Fibroblast of skin of abdomen (primary cell): ENCODE measurements at places on chromosomes 5 and 9.

DNA sequence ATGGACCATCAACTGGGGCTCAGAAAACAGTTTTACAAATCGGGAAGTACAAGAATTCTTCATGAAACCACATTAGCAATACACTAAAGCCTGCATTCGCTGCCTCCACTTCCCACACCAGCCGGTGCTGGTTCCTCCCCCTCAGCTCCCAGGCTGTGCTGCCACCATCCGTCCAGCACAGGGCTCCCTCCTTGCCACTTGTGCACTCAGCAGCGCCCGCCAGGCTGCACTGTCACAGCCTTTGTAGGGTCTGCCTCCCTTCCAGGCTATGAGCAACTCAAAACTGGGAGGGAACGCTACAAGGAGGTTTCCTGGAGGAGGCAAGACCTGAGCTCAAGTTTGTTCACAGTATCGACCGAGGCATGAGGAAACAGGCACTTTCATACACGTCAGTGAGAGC lies 7.7 kb downstream of the MAPK9 start:
- no peak for DNase-seq

- peak; percentile 29 for DNase-seq
These were observed 32.0 kb downstream of the MACROH2A1 start for GRCh38 chr5:135367076-135367475.

DNA sequence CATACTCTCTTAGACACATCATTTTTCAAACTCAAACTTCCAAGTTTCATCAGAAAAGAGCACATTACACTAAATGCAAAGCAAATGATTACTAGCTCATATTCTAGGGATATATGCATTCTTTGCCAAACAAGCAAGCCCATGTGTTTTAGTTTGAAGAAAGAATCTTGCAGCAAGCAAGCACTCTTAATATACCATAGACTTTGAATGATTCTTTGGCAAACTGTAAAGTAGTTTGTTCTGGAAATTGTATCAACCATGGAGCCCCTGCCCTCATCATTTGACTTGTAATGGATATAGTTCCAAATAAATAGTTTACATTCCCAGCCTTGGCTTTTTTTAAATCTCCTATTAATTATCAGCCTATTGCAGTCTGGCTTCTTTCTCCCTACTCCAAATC lies 325.2 kb downstream of the NR2F1-AS1 start:
- DNase-seq, result no peak

GRCh38 chr5:126931963-126932660 lies 98.2 kb downstream of the MARCHF3 start:
- DNase-seq, result no peak

GRCh38 chr9:15714746-15715145 lies 161.9 kb downstream of the CCDC171 start:
- no peak for DNase-seq

DNA sequence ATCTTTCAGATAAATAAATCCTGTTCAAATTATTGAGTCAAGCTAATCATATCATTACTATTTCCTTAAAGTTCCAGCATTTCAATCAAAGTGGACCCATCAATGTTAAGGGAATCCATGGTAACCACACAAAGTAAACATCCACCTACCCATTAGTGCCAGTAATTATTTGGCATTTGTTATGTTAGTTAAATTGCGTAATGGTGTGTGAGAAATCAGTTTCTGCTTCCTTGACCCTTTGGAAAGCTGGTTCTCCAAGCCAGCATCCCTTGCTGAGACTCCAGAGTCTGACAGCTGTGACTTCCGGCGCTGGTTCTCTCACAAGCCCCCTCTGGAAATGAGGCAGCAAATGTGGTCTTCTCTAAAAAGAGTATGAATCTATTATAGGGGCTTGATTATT lies 308.6 kb upstream of the EFNA5 start:
- DNase-seq, result no peak

GRCh38 chr9:8267636-8268035 lies 468.1 kb upstream of the DMAC1 start:
- DNase-seq, result no peak

GRCh38 chr5:14748180-14748900 lies 83.8 kb downstream of the OTULIN start:
- no peak for DNase-seq

DNA sequence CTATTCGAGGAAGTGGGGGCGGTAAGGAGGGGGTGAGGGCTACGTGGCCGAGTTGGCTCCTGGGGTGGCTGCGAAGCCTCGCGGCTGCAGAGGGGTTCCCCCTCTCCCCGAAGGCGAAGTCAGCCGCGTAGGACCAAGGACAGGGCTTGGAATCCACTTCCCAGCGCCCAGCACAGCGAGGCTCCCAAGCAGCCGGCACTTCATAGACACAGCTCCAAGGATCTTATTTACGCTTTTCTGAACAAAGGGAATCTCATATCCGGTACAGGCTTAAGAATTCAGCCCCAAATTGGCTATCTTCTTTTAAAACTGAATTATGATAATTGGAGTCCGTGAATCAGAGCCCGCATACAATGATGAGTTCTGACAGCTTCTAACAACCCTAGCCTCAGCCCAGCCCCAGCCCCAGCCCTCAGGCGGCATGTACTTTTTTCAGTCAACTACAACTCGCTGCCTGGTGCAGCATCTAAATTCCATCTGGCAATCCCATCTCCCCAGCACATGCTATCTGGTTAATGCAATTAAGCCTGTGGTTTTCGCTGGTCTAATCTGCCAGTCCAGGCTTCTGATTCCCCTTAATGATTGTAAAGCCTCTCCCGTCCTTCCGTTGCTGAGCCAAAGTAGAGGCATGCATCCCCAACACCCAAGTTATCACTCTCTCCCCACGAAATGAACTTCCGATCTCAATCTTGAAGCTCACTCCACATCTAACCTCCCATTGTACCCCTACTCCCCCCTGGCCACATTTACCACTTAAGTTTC lies 1.0 kb downstream of the ELAVL2 start:
- DNase-seq, result peak; percentile 38

DNA sequence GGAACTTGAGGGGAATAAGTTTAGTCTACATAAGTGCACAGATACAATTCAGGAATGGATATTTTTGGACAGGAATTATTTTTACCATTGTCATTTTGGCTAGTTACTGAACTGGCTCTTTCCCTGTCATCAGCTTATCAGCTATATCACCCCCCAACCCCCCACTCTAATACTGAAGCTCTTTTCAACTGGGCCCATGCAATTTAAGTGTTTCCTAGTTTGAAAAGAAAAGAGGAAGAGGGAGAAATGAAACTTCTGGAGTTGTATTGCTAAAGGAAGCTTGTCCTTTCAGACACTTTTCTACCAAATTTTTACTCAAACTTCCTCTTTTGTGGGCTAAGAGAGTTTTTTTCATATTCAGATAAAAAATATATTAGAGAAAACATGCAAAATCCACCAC lies 18.5 kb upstream of the TIMD4 start:
- no peak for DNase-seq

DNA sequence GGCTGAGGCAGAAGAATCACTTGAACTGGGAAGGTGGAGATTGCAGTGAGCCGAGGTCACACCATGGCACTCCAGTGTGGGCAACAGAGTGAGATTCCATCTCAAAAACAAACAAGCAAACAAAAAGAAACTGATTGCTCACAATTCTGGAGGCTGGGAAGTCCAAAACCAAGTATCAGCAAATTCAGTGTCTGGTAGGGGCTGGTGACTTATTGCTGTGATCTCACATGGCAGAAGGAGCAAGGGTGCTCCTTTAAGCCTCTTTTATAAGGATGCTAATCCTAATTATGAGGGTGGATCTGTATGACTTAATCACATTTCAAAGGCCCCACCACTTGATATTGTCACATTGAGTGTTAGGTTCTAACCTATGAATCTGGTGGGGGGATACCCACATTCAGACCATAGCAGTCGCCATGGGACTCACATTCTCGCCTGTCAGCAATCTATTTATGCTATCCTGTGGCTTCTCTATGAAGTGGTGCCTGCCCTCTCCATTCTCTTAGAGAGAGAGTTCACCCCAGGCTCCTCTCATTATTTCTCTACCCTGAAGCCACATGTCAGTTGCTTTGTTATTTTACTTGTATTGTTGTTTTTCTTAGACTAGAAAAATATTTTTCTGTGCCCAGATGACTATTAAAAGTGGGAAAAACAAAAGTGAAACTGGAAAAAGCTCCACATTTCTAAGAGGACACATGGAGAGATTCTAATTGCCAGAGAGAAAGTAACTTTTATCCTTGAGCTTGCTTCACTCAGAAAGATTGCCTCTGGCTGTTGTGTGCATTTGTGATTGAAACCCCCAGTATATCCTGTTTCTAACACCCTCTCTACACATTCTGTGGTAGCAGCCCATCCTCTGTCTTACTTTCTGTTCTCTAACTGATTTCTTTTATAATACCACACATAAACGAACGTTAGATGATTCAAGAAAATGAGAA lies 18.8 kb upstream of the PRLR start:
- no peak for DNase-seq

DNA sequence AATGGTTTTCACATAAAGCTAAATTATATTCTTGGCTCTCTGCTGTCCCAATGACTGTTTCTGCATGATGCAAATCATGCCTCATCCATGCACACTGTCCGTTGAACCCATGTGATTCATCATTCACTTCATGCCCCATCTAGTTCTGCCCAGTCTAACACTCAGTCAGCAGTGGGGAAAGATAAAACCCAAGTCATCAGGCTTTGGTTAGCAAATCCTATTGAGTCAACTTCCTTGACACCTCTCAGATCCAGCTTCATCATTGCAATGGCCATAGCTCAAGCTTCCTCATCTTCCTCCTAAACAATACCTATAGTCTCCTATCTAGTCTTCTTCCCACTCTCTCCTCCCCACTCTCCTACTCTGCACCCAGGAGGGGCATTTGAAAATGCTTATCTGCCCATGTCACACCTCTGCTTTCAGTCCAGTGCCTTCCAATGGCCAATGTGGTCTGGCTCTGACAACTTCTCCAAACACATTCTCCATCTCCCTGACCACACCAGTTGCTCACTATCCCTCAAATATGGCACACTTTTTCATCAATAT lies 266.0 kb upstream of the TRIM32 start:
- peak; percentile 65 for DNase-seq

DNA sequence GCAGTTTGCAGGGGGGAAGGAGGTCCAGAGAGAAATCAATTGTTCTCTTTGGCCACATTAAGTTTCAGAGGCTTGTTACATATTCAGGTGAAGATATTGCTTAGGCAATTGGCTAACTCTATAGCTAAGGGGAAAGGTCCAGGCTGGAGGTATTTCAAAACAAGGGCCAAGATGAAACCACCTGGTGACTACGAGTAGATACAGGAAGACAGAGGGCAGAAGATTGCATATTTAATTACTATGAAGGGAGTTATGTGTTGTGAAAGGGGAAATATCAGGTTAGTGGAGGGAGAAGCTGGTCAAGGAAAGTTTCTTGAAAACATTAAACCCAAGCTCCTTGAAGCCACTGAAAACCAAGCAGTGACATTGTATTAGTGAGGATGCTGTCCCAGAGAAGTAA lies 1.9 kb upstream of the RAD23B start:
- no peak for DNase-seq
